ENCODE measurements at places on chromosomes 3 and 15.

- no peak for DNase-seq
Observed at GRCh38 chr3:148128136-148128535, 569.6 kb upstream of the AGTR1 start.

DNA sequence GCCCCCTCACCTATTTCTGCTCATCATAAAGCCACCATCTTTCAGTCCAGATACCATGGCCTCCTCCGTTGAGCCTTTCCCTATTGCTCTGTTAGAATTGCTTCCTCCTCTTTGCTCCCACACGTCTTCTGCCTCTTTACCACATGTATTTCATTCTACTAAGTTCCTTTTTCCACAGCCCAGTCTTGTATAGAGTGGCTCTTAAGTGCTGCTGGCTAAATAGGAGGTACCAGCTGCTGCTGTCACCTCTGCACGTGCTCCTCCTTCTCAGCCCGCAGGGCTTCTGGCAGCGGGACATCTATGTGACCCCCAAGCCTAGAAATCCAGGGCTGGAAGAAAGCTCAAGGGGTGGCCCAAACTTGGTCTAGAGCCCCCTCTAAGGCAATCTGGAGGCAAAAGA, 38.8 kb upstream of the PLXND1 start:
- DNase-seq = no peak

- no peak for DNase-seq
Observed at GRCh38 chr3:38536671-38537070, 40.5 kb downstream of the EXOG start.

GRCh38 chr15:77672135-77672534, 39.4 kb upstream of the LINGO1 start:
- DNase-seq = no peak

- no peak for DNase-seq
Observed at GRCh38 chr3:154730186-154730585, 300.2 kb upstream of the GPR149 start.
